ENCODE measurements at places on chromosomes 3 and 15.

DNA sequence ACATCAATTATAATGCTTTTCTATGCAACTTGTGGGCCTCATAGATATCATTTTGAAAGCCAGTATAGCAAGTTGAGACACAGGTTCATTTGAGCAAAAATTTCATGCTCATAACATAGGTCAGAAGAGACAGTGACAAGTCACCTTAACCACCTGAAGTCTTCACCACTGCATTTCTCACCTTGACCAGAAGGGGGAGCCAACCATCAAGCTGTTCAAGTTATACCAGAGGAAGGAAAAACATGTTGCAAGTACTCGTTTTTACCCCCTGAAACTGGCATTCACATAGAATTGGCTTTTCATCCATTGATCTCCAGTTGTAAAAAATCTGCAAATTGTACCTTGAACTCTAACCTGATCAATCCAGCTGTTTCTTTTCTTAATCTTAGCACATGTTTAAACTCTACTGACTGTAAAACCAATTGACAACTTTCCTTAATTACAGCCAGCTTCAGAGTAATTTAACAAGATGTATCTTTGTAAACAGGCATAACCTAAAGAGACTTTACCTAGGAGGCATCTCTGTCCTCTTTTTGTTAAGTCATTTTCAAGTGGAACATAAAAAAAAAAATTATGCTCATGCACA is 1.4 kb downstream of the LMOD3 start:
- DNase-seq = peak; percentile 60

DNA sequence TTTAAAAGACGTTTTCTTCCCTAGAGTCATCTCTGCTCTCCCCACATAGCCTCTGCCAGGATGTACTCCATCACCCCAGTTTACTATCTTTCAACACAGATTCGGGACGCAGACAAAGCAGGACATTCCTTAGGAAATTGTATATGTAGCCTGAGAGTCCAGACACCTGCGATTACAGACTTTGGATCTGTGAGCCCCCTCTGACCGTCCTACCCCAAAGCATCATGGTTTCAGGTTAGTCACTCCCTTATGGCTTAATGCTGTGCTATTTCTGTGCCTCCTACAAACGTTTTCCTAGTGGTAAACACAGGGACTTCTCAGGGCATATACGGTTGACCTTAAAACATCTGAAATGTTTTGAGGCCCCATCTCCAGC is 234.0 kb upstream of the BHLHE40 start:
- DNase-seq = no peak

DNA sequence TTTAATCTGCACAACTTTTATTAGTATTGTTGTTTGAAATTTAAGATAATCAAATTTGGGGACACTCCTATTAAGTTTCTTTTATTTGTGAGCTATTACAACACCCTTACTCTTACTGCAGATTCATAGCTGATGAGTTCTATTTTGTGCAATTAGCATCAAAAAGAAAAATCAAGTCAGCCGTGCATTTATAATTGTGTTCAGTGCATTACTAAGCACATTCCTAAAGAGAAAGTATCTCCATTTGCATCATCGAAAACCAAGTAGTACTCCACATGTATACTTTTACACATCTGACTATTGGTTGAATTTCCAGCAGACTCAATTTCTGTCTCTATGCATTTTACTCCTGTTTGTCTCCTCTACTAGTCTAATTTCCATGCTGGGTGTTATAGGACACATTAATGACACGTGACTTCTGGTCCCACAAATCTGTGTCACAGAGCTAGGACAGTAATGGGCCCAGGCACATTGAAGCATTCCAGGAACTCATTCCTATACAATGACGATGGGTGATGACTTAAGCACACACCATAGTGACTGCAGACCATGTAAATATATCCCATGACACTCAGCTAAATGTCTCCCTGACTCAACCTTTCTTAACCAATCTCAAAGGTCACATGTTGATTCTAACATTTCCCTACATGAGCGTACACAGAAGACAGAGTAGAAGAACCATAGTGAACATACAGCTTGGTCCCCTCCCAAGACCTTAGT is 477.5 kb downstream of the LPP start:
- DNase-seq = no peak

GRCh38 chr3:32457971-32458471 is 44.6 kb downstream of the CMTM6 start:
- DNase-seq = peak; percentile 32

GRCh38 chr3:42685363-42685881 is at the start of gene KLHL40:
TSS of gene KLHL40 (plus strand) at chr3:42685537. CDS start at chr3:42685619, 82 bp downstream.
- DNase-seq = no peak

DNA sequence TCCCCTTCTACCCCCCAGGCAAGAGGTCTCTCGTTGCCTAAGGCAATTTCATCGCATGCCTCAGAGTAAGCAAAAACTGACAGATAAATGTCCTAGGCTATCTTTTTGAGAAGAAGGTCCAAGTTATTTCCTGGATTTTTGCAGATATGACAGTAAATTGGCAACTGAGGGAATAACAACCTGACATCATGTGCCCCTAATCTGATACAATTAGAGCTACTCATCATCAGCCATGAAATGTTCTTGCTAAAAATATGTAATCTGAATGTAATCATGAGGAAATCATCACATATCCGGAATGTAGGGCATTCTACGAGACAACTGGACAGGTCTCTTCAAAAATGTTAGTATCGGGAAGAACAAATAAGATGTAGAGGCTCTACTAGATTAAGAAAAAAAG is 44.1 kb downstream of the TNIK start:
- DNase-seq = no peak

DNA sequence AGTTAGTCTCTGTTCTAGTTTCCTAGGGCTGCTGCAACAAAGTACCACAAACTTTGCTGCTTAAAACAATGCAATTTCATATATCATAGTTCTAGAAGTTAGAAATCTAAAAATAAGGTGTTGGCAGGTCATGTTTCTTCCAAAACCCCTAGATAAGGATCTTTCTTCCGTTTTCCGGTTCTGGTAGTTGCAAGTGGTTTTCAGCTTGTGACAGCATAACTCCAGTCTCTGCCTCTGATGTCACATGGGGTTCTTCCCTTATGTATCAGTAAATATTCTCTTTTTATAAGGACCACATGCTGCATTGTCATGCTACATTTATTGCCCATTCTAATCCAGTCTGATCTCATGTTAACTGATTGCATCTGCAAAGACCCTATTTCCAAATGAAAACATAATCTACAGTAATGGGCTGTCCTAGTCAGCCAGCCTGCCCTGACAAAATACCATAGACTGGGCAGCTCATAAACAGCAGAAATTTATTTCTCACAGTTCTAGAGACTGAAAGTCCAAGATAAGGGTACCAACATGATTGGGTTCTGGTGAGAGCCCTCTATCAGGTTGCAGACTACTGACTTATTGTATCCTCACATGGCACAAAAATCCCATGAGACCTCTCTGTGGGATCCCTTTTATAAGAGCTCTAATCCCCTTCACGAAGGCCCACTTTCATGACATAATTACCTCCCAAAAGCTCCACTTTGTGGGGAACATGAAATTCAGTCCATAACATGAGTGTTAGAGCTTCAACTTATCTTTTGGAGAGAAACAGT is 642.0 kb upstream of the NAALADL2 start:
- no peak for DNase-seq

DNA sequence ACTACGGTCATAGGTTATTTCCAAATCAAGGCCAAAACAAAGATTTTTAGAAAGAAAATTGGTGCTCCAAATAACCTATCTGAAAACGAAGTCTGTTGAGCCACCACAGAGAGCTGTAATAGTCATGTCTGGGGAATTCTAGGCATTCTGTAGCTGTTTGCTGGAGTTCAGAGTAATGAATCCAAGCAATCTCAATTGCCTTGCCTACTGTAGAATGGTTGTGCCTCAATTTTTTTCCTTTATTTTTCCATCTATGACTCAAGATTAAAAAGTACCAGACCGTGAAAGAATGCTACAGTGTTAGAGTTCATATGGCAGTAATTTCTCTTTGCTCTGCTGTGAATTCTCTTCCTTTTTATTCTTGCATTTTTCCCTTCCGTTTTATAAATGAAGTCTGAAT is 1007.2 kb upstream of the ALCAM start:
- DNase-seq = no peak

- no peak for DNase-seq
These were observed 35.7 kb upstream of the GRAMD1C start for GRCh38 chr3:113802795-113803455.

DNA sequence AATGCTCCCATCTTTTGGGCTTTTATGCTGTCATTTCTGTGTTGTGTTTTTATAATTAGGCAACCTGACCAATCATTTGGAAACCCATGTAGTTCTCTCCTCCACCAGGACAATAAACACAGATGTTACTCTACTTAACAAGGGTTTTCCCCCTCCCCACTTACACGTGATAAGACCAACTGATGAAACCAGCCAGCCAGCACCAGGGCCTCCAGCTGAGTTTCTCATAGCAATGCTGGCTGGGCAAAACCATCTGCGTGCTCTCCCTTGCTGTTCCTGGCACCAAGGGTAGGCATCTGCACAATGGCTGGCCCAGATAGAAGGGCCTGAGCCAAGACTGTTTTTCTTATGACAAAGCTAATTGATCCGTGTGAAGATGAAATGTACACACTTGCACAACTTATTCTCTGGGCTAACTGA is 310.4 kb downstream of the PLCL2 start:
- DNase-seq = no peak

- DNase-seq = peak; percentile 33
These were observed 9.3 kb downstream of the ARPP19 start for GRCh38 chr15:52559575-52559974.

- DNase-seq = no peak
These were observed 11.8 kb upstream of the RIOX2 start for GRCh38 chr3:97983933-97984491.

DNA sequence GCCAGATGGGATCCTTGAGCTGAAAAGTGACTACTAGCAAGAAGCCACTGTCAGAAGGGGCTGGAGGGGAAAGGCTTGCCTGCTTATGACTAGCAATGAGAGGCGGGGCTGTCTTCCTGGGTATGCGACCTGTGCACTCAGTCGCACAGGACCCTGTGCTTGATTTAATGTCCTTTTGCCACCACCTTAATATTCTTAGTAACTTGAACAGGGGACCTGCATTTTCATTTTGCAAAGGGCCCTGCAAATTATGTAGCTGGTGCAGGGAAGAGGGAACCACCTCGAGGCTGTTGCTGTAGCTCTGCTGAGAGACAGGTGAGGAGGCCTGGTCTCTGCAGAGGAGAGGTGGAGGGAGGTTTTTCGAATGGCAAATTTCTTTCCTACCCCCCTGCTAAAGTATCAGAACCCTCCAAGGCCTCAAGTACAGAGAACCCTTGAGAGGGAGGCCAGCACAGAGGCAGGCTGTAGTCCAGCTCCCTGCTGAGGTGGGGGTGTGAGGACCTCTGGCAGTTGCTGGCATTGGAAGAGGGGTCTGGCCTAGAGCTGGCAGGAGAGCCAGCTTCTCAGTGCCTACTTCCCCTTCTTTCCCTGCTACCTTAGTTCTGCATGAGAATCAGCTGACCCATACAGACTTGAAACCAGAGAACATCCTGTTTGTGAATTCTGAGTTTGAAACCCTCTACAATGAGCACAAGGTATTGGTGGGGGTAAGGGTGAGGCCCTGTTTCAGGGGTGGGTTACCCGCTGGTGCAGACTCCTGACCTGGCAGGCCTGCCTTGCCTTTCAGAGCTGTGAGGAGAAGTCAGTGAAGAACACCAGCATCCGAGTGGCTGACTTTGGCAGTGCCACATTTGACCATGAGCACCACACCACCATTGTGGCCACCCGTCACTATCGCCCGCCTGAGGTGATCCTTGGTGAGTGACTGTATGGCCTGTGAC is 11.4 kb downstream of the CLK3 start:
- no peak for DNase-seq

GRCh38 chr3:16545413-16546185 is 32.1 kb upstream of the RFTN1 start:
- no peak for DNase-seq

DNA sequence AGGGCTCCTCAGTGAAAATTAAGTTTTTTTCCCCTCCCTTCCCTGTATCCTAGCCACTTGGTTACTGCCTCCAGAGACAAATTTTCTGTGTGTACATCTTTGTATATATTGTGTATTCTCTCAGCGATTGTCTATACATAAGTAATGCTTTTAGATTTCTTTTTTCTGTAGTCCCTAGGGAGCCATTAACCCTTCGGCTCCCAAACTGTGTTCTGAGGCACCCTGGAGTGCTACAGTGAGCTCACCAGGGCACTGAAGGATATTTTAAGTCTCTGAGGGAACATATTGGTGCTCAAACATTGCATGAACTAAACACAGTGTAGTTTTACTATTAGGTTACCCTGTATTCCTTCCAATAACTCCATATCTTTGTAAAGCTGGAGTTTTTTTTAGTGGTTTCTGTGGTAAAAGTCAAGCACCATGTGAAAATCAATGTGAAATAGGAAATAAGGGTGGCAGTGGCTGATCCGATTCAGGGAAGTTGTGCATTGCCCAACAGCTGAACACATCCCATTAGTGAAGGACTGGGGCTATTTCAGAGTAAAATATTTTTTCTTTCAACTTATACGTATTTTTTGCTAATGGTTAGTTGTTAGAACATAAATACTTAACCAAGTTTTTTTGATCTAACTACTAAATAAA is 43.0 kb downstream of the USP13 start:
- no peak for DNase-seq

DNA sequence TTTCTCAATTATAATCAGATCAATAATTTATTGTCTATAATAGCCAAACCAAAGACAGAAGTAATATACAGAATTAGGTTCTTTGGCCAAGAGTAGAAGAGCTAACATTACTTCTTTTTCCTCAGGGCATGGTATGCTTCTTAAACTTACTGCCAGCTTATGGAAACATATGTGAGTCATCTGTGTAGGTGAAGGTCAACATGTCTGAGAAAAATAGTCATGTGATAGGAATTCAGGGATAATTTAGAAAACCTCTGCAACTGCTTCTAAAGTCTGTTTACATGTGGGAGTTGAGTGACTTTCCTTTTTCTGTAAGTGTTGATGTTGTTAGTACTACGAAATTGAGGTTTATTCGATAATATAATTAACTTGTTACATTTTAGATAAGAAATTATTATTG is 19.2 kb upstream of the MAP6D1 start:
- no peak for DNase-seq

DNA sequence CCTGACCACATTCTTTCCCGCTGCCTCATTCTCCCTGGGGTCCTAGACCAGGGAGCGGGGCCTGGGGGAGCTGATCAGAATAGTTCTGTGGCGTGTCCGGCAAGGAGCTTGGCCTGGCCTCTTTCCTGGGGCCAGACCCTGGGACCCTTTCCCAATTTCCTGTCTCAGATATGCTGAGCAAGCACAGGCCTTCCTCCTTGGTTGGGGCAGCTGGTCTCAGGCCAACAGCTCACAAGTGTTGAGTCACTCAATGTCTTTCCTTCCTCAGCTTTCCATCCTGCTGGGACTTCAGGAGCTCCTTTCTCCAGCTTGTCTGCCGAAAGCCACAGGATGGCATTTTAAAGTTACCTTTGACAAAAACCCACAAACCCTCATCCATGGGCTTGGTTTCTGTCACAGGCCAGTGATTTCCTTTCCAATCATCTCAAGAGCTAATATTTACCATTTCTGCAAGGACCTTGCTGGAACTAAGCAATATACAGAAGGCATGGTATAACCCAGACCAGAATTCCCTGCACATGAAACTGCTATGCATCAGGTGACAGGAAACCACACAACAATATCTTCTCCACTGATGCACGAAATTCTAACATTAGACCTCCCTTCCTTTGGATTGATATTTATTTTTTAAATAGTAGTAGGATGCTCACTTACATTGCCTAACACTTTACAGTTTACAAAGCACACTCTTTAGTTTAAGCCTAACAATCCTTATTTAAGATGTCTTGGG is 19.5 kb upstream of the TIMP4 start:
- DNase-seq = no peak

GRCh38 chr3:111737047-111737705 is 121.9 kb upstream of the PHLDB2 start:
- no peak for DNase-seq
